ENCODE measurements at places on chromosomes 5 and 9.

- no peak for DNase-seq
Observed at GRCh38 chr9:98815391-98815951, 8.0 kb downstream of the GALNT12 start.

DNA sequence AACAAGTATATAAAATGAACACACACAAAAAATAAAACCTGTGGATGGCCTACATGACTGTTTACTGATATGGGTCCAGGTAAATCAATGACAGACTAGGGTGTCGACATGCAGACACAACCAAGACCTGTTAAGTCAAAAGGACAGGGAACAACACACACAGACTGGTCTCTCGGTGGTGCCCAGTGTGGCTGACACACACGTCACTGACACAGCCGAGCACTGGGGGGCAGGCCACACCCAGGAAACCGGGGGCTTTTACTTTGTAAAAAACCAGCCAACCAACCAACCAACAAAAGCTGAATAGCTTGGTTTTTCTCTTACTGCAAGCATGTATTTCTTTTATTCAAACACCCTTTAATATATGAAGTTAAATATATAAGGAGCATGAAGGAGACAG, 5.0 kb downstream of the FAM163B start:
- DNase-seq = no peak

DNA sequence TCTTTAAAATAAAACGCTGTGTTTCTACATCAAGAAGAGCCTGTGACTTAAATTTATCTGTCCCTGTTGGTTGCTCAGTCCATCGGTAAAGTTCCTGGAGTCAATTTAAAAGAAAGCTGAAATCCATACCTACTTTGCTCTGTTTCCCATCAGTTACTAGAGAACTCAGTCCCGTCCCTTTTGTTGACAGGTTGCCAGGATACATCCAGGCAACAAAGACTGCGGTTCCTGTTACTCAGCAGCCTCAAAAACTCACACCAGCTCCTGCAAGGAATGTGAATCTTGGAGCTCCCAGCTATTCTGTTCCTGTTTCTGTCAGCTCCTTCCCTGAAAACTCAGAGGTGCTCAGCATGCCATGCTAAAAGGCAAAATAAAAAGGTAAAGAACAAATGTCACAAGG, at the start of gene ZNF474:
Gene ZNF474 (plus strand): TSS at position 241 of the 400 bp plus-strand sequence. CDS start 22,445 bp downstream, outside the sequence.
- DNase-seq = no peak

- peak; percentile 74 for DNase-seq
Observed at GRCh38 chr9:126781186-126782052, 23.4 kb upstream of the ZBTB43 start.

DNA sequence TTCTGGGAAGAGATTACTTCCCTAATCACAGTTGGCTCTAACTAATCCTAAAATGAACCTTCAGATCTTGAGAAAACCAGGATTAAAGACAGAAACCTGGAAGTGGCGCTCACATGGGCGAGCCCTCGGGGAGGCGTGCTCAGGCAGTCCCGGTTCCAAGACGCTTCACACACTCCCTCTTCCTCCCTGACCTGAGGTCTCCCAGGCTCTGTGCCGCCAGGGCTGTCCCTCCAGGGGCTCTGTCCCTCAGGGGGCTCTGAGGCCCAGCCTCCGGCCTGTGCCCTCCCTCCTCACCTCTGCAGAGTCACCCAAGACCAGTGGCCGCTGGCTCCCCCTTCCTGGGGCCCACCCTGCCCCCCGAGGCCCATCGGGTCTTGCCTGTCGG, 10.2 kb downstream of the SLC9A3 start:
- no peak for DNase-seq

DNA sequence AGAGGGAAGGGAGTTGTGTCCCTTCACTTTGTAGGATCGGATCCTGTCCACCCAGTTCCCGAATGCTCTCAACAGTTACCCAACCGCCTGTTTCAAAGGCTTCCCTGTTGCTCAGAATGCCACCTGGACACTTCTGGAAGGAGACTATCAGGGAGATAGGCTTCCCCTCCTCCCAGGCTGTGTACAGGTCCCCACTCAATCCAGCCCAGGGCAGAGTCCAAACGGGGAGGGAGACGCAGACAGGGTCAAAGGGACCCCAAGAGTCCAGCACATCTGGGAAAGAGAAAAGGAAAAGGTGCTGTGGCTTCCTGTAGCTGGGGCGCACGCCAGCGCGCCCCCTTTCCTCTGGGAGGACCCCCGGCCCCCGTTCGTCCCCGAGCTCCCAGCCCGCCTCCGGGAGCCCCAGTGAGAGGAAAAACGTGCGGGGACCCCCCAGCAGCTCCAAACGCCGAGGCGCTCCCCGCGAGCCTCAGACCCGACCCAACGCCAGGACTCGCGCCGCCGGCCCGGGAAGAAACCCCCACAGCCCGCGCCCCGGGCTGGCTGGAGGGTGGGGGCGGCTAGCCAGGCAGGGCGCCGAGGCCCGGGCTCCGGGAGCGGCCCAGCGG, 640 bp downstream of the SURF4 start:
- no peak for DNase-seq

DNA sequence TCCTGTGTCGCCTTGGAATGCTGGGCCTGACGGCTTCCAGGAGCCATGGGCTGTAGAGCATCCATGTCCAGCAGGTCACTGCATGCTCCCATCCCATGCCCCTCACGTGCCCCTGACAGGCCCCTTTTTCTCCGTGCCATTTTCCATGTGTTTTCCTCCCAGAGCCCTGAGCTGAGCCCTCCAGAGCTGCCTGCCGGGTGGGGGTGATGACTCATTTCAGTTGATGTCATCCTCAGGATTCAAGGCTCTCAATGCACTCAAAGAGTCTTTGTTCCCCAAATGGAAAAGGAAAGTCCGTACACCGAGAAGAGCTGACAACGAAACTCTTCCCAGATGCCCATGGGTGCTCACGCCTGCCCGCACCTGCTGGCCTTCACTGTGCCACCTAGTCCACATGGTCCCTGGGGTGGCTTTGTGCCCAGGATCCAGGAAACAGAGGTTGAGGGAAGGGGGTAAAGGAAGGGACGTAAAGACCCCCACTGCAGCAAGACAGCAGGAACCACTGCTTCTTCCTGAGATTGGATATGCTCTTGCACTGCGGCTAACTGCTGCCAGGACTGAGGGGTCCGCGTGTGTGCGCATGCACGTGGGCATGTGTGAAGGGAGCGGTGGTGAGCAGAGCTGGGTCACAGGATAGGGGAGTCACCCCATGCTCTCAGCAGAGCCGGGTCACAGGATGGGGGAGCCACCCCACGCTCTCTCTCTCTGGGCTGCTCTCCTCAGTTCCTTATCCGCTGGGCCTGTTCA, 27.6 kb downstream of the COL15A1 start:
- no peak for DNase-seq

- DNase-seq = peak; percentile 52
Observed at GRCh38 chr9:120905315-120906164, 21.1 kb downstream of the TRAF1 start.

- no peak for DNase-seq
Observed at GRCh38 chr9:84339962-84340361, 596 bp downstream of the SLC28A3 start.

DNA sequence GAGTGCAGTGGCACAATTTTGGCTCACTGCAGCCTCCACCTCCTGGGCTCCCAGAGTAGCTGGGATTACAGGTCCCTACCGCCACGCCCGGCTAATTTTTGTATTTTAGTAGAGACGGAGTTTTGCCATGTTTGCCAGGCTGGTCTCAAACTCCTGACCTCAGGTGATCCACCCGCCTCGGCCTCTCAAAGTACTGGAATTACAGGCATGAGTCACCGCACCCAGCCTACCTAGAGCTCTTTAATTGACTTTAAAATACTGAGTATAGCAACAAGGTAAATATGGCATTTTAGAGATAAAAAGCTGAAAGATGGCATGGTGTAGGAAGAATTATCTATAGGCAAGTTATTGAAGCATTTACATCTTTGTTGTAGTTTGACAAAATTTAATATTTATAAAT, 21.0 kb downstream of the APC start:
- no peak for DNase-seq

DNA sequence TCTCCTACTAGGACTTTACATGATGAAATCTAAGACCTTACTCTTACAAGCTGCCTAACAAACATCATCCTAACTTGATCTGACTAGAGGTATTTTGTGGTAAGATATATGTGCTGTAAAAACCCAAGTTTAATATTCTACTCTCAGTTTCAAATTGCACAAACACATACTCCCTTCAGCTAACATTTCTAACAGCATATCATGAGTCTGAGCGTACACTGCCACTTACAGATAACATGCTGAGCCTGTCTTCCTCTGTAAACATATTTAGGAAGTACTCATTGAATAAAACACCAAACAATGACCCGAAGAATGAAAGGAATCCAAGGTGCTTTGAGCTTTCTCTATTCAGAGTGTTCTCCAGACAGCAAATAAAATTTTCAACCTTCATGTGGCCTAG, 7.9 kb upstream of the ESM1 start:
- DNase-seq = no peak

DNA sequence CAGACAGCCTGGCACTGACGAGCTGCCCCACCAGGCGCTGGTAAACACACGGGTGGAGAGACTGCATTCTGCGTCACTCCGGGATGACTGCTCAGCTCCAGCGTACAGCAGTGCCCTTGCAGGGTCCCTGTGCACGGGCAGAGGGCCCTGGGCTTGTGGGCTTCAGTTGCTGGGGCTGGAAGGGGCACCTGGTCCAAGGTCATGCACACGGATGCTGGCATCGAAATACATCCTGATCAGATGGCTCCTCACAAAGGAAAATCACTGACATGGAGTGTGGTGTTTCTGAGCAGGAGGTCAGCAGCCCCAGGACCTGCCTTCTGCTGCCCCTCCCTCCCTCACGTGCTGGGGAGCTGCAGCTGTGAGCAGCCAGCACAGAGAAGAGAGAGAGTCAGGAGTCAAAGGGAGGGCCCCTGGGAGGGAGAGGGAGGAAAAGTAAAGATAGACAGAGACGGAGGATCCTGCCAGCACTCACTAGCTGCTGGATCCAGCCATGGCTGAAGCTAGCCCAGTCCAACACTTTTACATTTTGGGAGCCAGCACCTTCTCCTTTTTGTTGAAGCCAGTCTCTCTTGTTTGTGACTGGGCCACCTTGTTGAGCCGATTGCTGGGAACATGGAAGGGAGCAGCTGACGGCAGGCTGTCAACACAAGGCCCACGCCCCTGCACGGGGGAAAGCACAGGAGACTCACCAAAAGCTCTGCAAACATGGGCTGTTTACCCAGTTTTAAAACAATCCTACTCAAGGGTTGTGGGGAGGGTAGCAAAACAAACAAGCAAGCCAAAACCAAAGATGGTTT, 166.5 kb upstream of the PHYKPL start:
- no peak for DNase-seq

GRCh38 chr5:54133917-54134316, 176.5 kb downstream of the ARL15 start:
- DNase-seq = no peak

GRCh38 chr5:143314659-143315058, 88.8 kb downstream of the NR3C1 start:
- DNase-seq = no peak

GRCh38 chr9:93156475-93157008, 22.5 kb upstream of the NINJ1 start:
- DNase-seq = no peak

DNA sequence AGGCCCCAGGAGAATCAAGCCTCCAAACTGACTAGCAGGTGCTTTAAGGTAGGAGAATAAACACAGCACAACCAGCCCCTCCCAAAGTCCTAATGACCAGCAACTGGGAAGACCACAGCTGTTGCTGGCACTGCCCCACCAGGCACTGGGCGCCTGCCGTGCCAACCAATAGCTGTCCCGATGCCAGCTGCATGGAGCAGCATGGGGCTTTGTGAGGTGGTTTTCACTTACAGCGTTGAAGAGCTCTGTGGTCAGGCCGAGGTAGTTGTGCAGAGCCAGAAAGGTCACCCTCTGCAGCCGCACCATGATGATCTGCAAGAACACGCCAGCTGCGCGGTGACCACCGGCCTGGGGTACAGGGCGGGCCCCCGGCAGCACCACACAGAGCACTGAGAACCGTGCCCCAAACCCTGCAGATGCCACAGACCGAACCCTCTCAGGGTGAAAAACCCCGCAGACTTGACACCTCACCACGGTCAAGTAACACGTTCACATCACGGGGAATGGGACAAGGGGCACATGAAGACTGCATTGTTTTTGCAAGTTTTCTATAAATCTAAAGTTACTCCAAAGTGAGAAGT, 28.7 kb downstream of the PNPLA7 start:
- DNase-seq = no peak

- DNase-seq = no peak
Observed at GRCh38 chr9:112380102-112380824, at the start of gene HSDL2. HSDL2 (plus strand) TSS chr9:112380108; CDS start chr9:112380164, 56 bp downstream.

DNA sequence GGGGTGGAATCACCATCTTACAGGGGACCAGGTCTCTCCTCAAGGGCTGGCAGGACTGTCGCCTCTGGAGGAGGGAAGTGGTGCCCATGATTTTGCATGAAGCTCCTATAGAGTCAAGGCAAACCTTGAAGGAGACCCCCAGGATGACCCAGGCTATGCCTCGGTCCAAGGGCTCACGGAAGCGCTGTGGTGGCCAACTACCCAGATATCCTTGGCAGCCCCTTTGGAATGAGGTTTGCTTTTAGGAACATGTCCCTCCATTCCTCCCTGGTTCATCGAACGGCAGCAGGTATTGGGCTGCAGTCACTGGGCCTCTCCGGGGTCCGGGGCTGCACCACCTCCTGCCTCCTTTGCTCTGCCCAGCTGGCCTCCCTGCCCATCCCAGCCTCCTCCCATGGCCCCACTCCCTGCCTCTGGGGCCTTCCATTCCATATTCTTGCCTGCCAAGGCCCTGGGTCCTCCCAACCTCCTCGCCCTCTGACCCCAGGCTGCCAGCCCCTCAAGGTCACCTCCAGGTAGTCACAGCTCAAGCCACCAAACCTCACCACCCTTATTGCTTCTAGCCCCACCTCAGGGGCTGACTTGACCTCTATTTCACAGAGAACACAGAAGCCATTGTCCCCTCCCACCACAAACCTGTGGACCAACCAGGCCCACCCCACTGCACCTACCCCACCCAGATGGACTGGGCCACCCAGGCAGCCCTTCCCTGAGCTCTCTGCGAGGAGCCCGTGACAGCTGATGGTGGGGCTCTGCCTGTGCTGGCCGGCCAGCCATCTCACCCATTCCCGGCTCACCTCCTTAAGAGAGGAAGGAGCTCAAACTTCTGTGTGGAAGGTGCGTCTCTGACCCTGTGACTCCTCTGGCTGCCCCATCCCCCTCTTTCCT, 3.6 kb upstream of the IL3 start:
- DNase-seq = no peak

DNA sequence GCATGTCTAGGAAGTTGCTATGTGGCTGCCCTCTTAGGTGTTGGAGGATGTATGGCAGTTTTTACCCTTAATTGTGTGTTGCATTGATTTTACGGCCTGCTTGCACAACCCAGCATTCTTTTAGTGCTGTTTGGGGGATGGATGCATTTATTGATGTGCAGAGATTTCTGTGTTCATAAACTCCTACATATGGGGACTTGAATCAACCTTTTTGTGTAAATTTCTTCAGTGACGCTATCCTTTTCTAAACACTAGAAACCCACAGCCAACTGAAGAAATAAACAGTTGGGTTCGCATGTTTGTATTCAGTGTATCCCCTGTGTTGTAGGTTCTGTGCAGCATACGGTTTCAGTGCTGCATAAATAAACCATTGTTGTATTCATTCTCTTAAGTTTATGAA, 263.7 kb downstream of the RASEF start:
- no peak for DNase-seq

All from CD4-positive, alpha-beta T cell treated with Interleukin-15 for 1 hour (primary cell).